Epithelial cell of esophagus (primary cell): ENCODE measurements at places on chromosomes 3 and 15.
A peak's percentile ranks its signal among the peaks of the same experiment; 100 is the strongest.

- no peak for DNase-seq
Observed at GRCh38 chr15:101474233-101474632, 15.3 kb downstream of the PCSK6 start.

- no peak for DNase-seq
Observed at GRCh38 chr15:39860200-39860599, 59.9 kb downstream of the GPR176 start.

- no peak for DNase-seq
Observed at GRCh38 chr3:62812631-62813030, 62.6 kb downstream of the CADPS start.

GRCh38 chr3:188796122-188796631 lies 375.6 kb upstream of the TPRG1 start:
- DNase-seq, result peak; percentile 66

DNA sequence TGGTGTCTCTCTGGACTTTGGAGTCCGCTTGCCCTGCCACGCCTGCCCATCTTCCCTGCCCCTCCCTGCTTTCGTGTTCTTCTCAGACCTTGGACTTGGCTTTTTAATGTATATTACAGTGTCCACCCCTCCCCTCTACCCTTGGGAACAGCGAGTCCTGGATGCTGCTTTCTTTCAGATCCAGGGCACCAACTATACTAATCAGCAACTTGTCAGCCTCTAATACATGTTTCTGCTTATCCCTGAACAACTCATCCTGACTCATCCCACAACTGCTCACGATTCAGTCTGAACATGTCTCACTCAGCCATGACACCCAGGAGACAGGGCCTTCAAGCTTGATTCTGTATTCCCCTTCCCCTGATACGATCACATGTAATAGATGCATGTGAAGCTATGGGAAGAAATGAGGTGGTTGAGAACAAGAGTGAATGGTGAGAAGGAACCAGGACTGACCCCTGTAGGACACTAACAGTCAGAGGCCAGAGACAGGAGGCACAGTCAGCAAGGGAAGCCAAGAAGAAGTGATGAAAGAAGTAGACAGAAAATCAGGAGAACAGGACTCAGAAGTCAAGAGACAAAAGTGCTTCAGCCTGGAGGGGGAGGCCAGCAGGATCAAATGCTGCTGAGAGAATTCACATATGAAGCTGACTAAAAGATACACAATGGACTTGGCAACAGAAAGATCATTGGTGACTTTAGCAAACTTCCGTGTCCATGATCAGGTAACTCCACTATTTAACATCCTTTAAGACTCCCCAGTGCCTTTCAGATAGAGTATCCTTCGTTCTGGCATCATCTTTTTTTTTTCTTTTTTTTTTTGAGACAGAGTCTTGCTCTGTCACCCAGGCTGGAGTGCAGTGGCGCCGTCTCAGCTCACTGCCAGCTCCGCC lies 35.4 kb downstream of the BCL2L10 start:
- peak; percentile 99 for DNase-seq

DNA sequence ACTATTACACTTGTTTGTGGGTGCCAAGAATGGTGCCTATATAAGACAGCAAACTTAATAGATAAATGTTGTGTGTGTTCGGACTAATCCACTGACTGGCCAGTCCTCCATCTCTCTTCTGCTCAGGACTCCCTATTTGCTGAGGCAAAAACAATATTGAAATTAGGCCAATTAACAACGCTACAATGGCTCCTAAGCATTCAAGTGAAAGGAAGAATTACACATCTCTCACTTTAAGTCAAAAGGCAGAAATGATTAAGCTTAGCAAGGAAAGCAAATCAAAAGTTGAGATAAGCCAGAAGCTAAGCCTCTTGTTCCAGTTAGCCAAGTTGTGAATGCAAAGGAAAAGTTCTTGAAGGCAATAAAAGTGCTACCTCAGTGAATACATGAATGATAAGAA lies 126.9 kb downstream of the CCNL1 start:
- no peak for DNase-seq

DNA sequence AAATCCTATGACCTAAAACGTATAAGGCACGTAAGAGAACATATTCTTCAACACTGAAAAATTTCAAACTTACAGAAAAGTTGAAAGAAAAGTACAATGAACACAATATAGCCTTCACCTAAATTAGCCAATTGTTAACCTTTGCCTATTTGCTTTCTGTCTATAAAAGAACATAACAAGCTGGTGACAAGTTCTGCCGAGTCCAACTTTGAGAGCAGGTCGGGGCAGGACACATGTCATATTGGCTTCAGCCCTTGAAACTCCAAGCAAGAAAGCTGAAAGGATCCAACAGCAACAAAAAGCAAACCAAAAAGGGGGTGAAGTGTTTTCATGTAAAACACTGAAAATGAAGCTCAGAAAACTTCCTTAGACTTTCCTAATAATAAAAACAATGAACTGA lies 59.1 kb downstream of the TBC1D2B start:
- DNase-seq, result no peak

GRCh38 chr3:55337641-55338180 lies 149.4 kb downstream of the WNT5A start:
- DNase-seq, result no peak

DNA sequence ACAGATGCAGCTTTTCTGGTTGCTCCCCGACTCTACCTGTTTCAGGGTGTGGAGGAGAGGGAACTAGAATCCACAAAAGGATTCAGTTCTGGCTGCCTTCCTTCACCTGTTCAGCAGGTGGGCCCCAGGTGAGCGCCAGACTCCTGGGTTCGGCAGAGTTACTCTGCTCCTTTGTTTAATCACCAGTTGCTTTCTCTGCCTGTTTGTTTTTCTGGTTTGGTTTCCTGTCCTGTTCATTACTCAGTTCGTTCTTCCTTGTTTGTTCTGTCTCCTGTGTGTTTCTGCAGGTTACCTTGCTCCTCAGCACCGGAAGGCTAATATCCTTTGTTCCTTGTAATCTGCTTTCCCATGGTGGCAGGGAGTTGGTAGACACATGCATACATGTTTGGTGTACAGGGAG lies 508.5 kb upstream of the ATP11B start:
- peak; percentile 74 for DNase-seq

- no peak for DNase-seq
Observed at GRCh38 chr15:29883126-29883525, 60.9 kb upstream of the TJP1 start.

DNA sequence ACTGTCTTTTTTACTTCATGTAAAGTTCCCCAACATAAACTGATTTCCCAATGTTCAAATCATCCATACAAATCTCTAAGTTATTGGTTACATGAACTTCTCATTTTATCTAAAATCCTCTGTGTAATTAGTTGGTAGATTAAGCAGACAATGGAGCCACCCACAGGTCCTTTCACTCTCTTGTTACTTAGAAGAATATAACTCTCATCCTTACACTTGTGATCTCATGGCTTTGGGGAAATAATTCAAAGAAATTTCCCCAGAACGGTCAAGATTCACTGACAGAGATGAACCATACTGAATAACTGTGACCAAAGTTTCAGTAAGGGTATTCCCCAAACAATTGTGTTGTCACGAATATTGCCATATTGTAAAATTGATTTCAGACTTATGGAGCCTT lies 1102.6 kb upstream of the EPHA6 start:
- DNase-seq, result no peak

DNA sequence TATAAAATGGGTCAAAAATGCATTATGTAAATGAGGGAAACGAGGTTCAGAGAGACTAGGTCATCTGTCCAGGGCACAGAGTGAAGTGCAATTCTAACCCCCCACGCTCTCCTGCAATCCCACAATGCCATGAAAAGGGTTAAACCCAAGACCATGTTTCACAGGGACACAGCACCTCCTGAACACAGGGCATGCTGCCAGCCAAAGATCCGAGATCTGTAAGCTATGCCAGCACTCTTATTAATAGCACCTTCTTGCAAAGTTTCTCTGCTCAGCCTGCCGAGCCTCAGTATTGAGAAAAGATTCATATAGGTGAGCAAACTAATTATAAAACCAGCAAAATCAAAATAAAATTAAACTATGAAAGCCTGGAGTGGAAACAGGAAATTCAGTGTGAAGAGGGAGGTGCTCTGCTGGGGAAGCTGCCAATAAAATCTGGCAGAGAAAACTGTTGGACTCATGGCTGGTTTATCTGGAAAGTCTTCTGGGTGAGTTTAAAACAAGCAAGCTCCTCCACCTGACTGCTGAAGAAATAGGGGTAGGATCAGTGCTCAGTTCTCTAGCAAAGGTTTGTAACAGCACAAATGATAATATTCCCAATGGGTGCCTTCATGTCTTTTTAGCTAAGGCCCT lies 50.3 kb downstream of the LRIG1 start:
- DNase-seq, result peak; percentile 66

DNA sequence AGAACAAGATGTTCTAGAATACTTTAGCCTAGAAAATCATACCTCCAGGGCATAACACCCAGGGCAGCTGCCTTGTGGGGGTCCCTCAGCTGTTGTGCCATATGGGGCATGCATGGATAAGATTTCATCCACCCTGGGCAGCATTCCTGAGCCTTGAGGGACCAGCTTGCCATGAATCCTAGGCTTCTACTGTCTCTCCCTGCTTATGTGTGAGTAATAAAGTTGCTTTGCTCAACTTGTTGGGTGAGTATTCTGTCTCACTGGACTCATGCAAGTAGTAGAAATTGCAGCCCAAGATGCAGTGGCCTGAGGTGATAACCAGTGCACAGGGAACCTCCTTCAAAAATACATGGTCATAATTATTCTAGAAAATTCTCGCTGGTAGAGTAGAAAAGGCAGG lies 52.1 kb upstream of the EPHB1 start:
- DNase-seq, result peak; percentile 54

DNA sequence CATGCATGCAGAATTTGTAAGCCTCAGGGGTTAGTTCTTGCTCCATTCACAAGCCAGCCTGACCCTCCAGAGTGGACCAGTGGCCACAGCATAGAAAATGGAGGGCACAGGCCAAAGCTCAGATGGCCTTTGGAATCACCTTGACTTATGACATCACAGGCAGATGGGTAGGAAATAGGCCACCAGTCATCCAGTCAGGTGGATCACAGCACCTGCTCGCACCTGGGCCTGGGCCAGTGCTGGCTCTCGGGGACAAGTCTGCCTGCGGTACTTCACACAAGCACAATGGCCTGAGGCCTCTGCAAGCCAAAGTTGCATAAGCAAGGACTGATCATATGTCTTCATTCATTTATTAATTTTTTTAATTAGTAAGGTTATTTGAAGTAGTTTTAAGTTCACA lies 39.3 kb downstream of the PPCDC start:
- no peak for DNase-seq

DNA sequence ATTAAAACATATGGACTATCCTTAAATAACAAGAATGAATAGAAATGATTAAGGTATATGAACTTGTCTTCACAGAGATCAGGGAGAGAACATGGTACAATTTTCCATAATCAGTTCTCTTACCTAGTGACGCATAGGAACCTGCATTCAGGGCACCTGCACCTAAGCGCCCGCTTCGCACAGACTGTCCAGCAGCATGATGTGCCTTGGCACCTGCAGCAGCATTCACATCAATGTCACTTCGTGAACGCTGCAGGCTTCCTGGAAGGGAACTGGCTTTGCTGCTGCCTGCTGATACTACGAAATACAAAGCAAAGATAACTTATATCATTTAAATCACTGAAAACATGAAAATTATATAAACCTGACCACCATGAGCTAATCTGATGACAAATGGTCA lies 115.2 kb downstream of the CLASP2 start:
- DNase-seq, result no peak
